ENCODE measurements at places on chromosomes 3 and 15.

DNA sequence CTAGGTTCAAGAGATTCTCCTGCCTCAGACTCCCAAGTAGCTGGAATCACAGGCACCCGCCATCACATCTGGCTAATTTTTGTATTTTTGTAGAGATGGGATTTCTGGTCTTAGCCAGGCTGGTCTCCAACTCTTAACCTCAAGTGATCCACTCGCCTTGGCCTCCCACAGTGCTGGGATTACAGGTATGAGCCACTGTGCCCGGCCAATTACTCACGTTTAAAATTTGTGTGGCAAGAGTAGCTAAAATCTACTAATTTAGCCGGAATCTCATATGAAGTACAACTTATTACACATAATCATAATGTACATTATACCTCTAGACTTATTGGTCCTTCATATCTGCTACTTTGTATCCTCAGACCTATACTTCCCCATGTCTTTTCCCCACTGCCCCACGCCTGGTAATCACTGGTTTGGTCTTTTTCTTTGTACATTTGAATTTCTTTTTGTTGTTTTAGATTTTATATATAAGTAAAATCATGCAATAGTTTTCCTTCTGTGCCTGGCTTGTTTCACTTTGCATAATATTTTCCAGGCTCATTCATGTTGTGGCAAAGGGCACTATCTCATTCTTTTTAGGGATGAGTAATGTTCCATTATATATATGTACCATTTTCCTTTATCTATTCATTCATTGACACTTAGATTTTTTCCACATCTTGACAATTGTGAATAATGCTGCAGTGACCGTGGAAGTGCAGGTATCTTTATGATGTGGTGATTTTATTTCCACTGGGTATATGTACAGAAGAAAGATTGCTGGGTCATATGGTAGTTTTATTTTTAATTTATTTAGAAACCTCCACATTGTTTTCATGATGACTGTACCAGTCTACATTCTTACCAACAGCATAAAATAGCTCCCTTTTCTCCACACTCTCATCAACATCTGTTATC, 605.0 kb upstream of the CBLB start:
- peak; percentile 58 for DNase-seq

- DNase-seq, result no peak
These were observed 166.2 kb upstream of the NSMCE3 start for GRCh38 chr15:29435811-29436210.

GRCh38 chr3:85571835-85572234, 613.0 kb downstream of the CADM2 start:
- no peak for DNase-seq

GRCh38 chr3:136196064-136196400, at the start of gene MSL2:
TSS of gene MSL2 (minus strand) at chr3:136196335. CDS start at chr3:136195113, 1,222 bp downstream.
- no peak for DNase-seq

- DNase-seq, result no peak
These were observed 2.4 kb upstream of the CYP1A1 start for GRCh38 chr15:74727727-74728126.

All from activated CD4-positive, alpha-beta T cell treated with anti-CD3 and anti-CD28 coated beads, Interleukin-2, amount 50 U/mL, for 16 hours (primary cell).